Prostate gland (tissue), 2 donors: ENCODE measurements at places on chromosomes 11 and 22. TPM values are rescaled to one million over a fixed set of nuclear protein-coding genes. Genes with fewer than 3 reads are reported as not detected.

GRCh38 chr22:48586799-48587185 is 1240.9 kb downstream of the BRD1 start:
- no peak for DNase-seq

GRCh38 chr11:109048098-109048497 is 373.9 kb upstream of the C11orf87 start:
- DNase-seq: no peak

SNX32 gene
- 0.91 TPM for total RNA-seq

DLG2 gene
- total RNA-seq: 9.8 TPM

TBC1D22A gene
- 16.0 TPM for total RNA-seq

CRYBB1 gene
- total RNA-seq: 0.36 TPM
